Cortex of kidney (tissue), 1 donor: ENCODE measurements at places on chromosomes 16 and 17.

GRCh38 chr17:65294181-65294719 is 157.1 kb downstream of the RGS9 start:
- no peak for DNase-seq

- no peak for DNase-seq
These were observed 39.5 kb downstream of the NDEL1 start for GRCh38 chr17:8475227-8475626.

- no peak for DNase-seq
These were observed 18.8 kb upstream of the MMD start for GRCh38 chr17:55440391-55440790.

DNA sequence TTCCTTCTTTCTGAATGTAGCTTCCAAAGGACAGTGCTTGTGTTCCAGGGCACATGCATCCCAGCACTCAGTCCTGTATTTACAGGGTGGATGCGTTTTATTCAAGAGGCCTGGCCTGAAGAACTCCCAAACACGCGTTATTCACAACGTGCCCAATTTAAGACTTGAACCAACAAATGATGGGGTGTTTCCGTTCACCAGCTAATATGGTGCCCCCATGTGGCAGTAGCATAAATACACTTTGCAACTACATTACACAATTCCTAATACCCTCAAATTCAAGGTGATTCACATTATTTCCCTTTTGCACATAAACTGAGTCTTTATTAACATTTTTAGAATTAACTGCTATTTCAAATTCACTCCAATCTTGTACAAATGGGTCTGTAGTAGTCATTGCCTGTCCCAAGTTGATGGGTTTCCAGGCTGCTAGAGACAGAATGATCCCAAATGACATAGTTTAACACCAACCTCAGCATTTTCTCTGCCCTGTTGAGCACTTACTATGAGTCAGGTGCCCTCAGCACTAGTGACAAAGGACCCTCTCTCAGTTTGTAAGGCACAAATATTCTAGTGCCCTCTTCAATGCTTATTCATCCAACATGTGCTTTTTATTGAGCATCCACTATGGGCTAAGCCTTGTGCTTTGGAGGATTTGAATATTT is 26.9 kb downstream of the HSD17B2 start:
- DNase-seq = no peak

DNA sequence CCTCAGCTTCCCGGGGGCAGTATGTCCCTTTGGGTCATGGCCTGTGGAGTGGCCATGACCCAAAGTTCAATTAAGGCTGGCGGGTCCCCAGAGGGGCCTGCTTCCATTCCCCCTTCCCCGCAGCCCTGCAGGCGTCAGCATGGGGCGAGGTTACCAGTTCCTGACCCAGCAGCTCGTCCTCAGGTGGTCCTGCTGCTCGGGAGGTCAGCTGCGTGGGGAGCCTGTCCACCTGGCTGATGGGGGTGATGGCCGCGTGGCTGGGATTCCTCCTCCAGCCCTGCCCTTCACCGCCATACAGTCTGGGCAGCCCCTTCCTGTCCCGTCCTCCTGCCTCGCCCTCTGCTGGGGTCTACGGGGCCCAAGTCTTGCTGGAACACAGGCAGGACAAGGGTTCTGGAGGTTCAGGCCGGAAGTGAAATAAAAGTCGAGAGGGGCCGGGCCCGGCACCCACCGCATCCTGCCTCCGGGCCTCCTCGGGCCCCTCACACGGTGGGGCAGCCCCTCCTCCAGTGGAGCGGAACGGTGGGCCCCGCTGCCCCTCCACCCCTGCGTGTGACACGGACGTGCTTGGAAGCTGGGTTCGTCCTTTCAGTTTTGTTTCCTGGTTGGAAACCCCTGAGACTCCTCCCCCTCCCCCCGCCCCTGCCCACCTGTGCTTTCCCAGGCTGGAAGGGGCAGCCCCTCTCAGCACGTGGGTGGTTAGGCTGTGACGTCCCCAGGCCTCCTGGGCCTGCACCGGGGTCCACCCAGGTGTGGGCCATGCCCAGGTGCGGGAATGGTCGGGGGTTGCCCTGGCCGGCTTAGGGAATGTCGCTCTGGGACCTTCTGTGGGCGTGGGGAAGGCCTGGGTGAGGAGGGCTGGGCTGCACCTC is 6.8 kb downstream of the UBALD2 start:
- no peak for DNase-seq
